ENCODE measurements at places on chromosomes 7 and 10.
A peak's percentile ranks its signal among the peaks of the same experiment; 100 is the strongest.

DNA sequence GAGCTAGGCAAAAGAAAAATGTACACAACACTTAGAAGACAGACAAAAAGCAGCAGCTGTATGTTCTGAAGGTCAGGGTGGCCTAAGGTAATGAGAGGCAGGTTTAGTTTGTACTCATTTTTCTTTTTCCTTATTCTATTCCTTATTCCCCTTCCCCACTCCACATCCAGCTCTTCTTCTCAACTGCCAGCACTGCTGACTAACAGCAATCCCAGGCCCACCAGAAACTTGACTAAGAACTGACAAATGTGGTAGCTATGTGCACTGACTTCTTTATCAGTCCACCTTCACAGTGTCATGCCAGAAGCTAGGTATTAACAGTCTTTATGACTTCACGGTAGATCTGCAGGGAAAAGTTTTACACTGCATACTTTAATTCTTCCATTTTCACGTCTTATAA is 6.1 kb downstream of the COPG2 start:
- no peak for DNase-seq

GRCh38 chr10:75465450-75465827 is 34.0 kb downstream of the LRMDA start:
- DNase-seq, result no peak

GRCh38 chr7:106376026-106376799 is 91.4 kb upstream of the NAMPT start:
- DNase-seq, result no peak

DNA sequence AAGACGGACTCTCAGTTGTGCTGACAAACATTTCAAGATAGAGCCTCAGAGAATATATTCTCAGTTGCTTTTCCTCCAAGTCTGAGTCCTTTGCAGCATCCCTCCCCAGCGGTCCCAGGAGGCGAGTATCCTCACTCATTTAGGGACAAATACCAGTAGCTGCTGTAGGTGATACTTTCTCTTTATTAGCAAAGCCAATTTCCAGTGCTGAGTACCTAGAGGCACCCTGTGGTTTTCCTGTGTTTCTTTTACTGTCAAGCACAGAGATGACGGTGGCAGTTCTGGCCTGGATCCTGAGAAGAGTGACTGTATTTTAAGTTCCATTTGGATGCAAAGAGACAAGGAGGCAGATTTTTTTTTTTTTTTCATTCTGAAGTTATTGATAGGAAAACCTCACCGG is 1058.4 kb downstream of the SORCS3 start:
- DNase-seq, result no peak

GRCh38 chr7:137296576-137296975 is 47.0 kb downstream of the PTN start:
- no peak for DNase-seq

- DNase-seq, result no peak
Measured at GRCh38 chr10:117552156-117552631, 9.6 kb downstream of the EMX2 start.

DNA sequence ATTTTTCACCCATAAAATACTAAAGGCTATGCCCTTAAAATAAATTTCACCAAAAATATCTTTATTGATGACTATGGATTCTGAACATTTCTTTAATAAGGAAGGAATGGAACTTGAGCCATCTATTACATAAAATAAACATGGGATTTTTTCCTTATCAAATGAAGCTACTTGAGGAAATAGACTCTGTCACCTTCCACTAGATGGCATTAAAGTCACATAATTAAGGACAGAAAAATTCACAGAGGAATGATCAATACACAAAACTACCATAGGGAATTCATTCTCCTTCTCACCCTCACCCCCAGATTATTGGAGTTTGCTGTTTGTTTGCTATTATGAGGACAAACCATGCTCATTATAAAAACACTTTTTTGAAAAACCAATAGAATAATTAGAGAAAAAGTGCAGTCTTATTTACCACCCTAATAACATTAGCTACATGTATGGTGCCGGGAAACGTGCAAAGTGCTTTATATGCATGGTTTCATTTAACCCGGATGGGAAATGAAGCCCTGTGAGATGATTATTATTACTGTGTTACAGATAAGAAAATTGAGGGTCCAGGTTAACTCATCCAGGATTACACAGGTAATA is 21.1 kb upstream of the FOXI2 start:
- no peak for DNase-seq

GRCh38 chr7:68914006-68914405 is 684.3 kb upstream of the AUTS2 start:
- DNase-seq, result no peak

DNA sequence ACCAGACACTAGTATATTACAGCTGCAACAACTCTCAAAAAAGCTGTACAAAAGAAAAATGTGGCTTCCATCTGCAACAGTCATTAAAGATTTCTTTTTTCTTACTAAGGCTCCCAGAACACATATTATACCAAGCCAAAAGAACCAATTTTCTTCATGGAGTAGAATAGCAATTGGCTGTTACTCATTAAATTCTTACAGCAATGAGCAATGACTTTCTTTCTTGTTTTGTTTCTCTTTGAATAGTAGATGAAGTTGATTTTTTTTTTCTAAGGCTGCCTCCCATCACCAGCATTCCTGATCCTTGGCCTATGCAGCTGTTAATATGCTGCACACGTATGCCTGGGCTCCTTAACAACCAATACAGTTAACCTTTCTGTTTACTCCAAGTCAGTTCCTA is 36.6 kb upstream of the SPOCK2 start:
- no peak for DNase-seq

DNA sequence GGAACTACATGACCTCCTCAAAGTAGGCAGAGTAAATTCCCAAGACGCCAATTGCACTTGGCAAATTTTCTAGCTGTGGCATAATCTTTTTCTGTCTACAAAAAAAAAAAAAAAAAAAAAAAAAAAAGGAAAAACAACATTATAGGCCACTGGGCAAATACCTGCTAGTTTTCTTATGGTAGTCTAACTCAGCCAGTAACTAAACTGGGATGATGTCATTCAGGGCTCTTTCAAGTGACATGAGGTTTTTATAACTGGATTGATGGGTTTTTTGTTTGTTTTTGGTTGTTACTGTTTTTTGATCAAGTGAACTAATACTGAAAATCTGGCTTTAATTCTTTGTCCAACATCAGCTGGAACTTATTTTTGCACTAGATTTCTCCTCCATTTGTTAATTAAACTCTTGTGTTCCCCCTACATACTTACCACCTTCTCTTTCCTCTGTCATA is 7.4 kb upstream of the VIM start:
- no peak for DNase-seq

GRCh38 chr10:97179731-97180362 is 5.9 kb downstream of the SLIT1 start:
- DNase-seq, result no peak

DNA sequence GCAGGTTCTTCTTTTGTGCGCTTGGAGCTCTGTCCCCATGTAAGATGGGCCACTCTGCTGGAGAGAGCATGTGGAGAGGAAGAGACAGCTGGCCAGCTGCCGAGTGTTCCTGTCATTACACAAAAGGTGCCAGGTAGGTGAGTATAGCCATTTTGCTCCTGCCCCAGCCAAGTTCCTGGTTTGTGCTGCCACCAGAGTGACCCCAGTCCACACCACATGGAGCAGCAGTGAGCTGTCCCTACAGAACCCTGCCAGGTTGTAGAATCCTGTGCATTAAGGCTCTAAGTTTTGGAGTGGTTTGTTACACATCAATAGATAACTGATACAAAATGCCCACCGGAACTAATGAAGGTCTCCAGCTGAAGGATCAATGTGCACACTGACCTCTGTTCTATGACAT is 84.6 kb upstream of the GHITM start:
- no peak for DNase-seq

DNA sequence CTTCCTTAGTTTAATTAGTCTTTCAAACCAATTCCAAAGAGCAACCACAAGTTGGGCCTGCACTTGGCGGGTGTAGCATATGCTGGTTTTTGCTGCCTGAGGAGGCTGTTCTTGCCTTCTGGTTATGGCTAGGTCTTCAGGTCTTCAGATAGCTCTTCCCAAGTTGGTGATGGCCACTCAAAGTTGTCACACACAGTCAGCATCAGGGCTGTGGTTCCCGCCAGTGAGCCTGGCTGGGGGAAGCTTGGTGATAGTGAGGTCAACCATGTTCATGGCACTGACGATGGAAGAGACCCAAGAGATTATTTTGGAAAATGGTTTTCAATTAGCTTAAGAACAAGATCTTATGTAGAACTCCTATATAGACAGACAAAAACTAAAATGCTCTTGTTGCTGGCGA is 18.8 kb upstream of the HTR5A start:
- no peak for DNase-seq

GRCh38 chr7:36887233-36887632 is 162.9 kb upstream of the AOAH start:
- DNase-seq, result no peak

DNA sequence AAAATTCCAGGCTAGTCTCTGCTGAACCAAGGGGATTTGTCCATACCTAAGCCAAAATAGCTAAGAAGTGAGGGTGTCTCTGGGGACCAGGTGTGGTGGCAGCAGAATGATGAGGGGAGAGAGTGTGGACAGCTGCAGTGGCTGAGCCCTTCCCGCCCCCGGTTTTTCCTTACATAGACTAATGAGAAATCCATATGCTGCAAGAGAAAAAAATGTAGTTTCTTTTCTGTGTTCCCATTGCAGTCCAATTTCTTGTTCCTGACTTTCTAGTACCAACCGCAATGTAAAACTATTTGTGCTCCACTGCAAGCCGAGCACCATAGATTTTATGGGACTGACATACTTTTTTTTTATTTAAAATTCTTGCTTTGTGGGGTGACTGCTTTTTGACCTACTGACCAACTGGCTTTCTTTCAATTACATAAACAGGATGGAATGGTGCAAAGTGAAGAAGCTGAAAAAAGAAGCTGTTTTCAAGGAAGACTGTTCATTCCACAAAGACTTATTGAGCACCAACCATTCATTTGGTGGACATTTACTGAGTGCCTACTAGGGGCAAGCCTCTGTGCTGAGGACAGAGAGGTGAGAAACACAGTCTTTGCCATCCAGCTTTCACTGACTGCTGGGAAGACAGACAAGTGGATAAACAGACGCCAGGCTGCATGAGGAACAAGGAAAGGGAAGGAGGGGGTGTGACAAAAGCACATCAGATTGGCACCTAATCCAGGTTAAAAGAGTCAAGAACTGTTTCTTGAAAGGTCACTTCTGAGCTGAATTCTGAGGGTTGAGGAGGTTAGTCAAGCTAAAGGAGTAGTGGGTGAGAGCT is 9.8 kb downstream of the CEP41 start:
- no peak for DNase-seq

- no peak for DNase-seq
Measured at GRCh38 chr7:70615066-70615606, 516.8 kb upstream of the GALNT17 start.

- no peak for DNase-seq
Measured at GRCh38 chr7:86931439-86931838, 128.0 kb downstream of the ELAPOR2 start.

DNA sequence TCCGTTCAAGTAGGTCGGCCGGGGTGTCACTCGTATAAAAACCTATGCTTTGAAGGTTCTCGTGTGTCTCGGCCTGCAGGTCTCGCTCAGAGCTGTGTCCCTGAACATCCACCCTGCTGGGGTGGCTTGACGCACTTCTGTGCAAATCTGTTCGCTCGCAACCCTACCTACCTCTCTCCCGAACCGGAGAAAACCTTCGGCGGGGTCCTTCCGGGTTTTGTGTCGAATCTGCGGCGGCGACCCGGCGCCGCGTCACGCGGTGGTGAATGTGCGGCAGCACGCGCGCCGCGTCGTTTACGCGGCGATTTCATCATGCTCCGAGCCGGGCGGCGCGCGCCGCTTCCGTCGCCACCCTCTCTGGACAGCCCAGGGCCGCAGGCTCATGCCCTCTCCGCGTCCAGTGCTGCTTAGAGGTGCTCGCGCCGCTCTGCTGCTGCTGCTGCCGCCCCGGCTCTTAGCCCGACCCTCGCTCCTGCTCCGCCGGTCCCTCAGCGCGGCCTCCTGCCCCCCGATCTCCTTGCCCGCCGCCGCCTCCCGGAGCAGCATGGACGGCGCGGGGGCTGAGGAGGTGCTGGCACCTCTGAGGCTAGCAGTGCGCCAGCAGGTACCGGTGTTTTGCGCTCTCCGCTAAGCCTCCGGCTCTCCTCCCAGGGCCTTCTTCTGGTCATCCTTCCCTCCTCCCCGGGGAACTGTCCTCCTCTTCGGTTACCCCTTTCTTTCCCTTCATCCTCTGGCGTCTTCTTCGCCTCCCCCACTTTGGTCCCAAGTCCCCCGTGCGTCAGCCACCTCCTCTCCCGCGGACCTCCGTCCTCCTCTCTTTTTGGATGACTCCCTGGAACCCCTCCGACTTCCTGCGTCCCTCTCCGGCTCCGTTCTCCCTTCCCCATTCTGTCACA is at the start of gene GARS1:
TSS of gene GARS1 (plus strand) at position 339 of the 896 bp plus-strand sequence. CDS start at position 383, 44 bp downstream.
- DNase-seq, result peak; percentile 78

GRCh38 chr7:48389977-48390376 is 218.7 kb downstream of the ABCA13 start:
- no peak for DNase-seq

- DNase-seq, result no peak
Measured at GRCh38 chr7:42987648-42988214, 55.6 kb downstream of the MRPL32 start.

GRCh38 chr7:73418113-73418703 is 15.4 kb upstream of the FZD9 start:
- no peak for DNase-seq

GRCh38 chr10:101902820-101903145 is 59.2 kb upstream of the KCNIP2 start:
- DNase-seq, result no peak

GRCh38 chr10:50624866-50625501 is 1.2 kb upstream of the SGMS1 start:
- DNase-seq, result peak; percentile 39

- DNase-seq, result no peak
Measured at GRCh38 chr10:104449391-104449790, 95.8 kb downstream of the CFAP58 start.

DNA sequence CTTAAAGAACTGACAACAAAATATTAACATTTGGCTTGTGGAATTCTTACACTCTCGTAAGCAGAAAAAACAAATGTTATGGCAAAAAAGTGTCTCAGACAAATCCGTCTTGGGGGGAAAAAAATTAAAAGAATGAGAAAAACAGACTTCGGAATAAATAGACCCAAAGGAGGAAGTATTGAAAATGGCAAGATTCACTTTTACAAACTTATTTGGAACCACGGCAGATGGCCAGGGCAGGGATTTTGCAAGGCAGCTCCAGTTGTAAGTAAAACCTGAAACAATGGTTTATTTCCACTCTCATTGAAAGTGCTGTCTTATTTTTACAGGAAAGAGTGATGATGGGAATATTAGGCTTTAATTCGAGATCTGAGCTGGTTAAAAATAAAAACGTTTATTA is 1.5 kb upstream of the ZNF438 start:
- DNase-seq, result no peak

GRCh38 chr10:62810156-62810902 is 5.8 kb downstream of the ADO start:
- DNase-seq, result no peak

DNA sequence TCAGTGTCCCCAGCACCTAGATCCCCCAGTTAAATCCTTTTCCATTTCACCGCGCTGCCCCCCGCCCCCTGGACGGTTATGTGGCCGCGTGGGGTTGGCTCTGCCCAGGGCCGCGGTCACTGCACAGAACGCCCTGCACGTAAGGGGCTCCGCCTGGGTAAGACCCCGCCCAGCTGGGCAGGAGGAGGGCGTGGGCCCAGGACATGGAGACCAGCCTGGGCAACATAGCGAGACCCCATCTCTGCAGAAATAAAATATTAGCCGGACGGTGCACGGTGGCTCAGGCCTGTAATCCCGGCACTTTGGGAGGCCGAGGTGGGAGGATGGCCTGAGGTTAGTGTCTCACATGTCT is 650 bp upstream of the ZFAND2A start:
- DNase-seq, result no peak

GRCh38 chr7:76074972-76075370 is 27.1 kb downstream of the MDH2 start:
- DNase-seq, result no peak

- DNase-seq, result peak; percentile 58
Measured at GRCh38 chr7:105652359-105652993, 71.2 kb upstream of the EFCAB10 start.
